ENCODE measurements at places on chromosomes 7 and 10.
A peak's percentile ranks its signal among the peaks of the same experiment; 100 is the strongest.

DNA sequence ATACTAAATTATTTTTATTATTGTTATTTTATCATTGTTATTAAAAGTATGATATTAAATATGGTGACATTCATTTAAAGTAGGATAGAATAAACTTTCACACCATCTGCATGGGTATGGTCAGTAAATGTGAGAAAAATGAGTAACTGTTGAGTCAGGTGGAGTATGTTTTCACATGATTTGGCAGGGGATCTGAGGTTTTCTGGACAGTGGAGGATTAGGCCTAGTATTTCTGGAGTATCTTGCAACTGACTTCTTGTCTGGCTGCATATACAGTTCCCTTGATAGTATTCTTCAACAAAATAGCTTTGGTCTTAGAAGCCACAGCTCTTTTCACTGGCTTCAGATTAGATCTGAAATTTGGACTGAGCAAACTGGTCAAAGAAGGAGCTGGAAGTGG, 54.5 kb downstream of the GBF1 start:
- DNase-seq: no peak

GRCh38 chr10:123139521-123140163, 3.9 kb downstream of the HMX3 start:
- DNase-seq: peak; percentile 83

DNA sequence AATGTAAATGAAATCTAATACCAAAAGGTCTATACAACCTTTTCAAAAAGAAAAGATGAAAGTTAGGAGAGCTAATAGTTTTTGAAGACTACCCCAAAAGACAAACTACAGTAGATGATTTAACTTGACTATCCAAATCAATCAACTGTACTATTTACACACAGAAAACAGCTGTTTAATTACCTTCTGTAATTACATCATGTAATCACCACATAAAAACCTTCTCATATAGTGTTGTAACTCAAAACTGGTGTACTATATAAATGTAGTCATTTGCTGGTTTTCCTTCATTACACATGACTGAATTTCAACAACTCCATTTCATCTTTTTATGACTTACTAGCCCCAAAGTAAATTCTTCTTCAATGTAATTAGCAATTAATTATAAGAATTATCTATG, 4.5 kb downstream of the RTKN2 start:
- DNase-seq: no peak

- DNase-seq: no peak
Observed at GRCh38 chr10:130027716-130028464, 63.8 kb upstream of the EBF3 start.

DNA sequence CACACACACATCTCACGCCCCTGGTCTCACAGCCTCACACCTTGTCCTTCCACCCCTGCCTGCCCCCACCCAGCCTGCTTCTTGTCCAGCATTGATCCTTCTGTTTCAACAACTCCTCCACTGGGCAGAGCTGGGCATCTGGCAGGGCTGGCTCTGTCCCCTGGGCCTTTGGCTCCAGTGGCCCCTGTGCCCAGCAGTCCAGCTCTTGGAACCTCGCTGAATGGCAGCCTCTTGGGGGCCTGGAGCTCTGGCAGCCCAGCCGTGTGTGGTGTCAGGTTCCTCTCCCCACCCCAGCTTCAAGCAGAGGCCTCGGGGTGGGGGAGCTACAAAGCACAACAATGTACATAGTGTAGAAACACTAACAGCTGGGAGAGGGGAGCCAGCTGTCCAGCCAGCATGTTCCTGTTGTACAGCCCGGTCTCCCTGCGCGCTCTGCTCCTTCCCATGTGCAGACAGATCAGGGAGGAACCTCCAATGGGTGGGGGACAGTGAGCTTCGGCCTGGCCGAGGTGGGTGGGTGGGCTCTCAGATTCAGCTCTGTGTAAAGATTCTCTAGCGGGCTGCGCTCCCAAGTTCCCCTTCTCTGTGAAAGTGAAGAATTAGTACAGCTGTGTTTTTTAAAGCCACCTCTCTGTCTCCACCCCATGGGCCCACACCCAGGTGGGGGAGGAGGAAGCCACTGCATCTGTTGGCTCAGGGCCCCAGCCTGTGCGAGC, 19.4 kb downstream of the ZMIZ2 start:
- no peak for DNase-seq

- no peak for DNase-seq
Observed at GRCh38 chr7:3695602-3696001, 394.6 kb downstream of the SDK1 start.

GRCh38 chr7:139852482-139852845, 23.4 kb downstream of the TBXAS1 start:
- DNase-seq: no peak

GRCh38 chr10:103445767-103446567, 6.2 kb downstream of the CALHM2 start:
- DNase-seq: no peak

DNA sequence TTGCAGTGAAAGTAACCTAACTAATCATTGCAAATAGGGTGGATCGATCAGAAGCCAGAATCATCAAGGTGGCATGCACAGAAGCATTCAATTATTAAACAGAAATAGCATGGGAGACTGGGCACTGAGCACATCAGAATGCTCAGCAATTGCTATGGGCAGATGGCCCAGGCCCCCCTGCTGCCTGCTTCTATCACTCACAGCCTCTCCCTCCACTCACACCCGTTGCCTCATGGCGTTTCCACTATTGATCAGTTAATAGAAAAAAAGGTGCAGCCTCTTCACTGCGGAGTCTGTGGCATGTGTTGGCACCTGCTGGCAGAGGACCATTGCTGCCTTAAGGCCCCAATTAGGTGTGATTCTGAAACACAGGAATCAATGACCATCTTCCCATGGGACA, 11.2 kb upstream of the HTR5A start:
- no peak for DNase-seq

DNA sequence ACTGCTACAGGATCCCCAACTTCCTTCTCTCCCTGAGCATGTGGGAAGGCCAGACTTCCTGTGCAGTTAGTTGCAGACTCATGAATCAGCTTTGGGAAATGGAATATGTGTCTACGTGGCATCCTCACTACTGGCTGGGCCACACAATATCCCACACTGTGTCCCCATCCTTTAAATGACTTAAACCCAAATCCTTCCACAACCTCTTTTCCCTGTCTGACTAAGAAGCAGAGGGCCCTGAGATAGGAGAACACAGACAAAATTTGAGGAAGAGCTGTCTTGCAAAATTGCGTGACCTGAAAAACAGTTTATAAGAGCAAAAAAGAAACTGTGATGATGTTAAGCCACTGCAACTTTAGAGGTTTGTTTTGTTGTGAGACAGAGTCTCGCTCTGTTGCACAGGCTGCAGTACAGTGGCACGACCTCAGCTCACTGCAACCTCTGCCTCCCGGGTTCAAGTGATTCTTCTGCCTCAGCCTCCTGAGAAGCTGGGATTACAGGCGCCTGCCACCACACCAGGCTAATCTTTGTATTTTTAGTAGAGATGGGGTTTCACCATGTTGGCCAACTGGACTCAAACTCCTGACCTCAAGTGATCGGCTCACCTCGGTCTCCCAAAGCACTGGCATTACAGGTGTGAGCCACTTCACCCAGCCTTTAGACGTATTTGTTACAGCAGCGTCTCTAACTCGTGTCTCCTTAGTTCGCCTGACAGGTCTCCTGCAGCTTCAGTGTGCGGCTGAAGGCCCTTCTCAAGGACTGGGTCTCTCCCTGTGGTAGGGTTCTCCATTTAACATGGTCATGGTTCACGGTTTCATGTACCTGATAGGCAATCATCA, 46.9 kb upstream of the SFMBT2 start:
- no peak for DNase-seq

DNA sequence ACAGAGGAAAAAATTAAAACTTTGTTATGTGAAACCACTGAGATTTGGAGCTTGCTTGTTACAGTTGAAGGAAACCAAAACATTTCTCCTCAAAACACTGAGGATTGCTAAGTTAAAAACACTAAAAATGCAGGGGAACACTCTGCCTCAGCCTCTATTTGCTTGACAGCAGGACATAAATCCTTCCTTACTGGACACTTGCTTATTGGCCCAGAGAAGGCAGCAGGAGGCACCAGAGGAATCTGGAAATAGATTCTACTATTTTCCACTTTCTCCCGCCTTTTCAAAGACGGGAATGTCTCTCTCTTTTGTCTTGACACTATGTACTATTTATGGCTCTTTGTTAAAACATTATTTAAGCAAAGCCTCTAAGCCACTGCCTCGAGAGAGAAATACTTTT, 67.9 kb downstream of the MTURN start:
- DNase-seq: no peak

DNA sequence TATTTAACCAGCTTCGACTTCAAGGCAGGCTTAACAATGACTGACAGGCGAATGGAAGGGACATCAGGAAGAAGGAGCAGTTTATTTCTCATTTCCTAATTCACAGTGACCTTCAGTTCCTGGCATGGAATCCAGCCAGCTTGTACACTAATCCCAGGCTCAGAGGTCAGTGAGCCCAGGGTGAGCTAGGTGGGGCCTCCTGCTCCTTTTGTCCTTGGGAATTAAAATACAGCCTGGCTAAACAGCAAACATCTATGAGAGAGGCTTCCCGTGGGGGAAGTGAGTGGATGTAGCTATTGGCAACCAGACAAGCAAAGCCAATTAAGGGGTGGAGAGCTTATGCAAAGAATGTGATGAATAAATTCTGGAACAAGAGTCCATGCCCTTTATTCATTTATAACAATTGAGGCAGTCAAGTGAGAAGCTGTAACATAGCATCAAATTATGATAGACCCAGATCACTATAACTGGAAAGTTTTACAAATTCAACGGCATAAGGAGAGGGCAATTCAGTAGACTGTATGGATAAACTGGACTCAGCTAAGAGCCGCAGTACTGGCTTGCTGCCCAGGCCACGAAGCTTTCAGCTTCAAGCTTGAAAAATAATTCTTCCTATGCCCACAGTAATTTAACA, 57.1 kb downstream of the STK17A start:
- DNase-seq: peak; percentile 37

- DNase-seq: no peak
Observed at GRCh38 chr10:6211341-6211670, 8.6 kb downstream of the PFKFB3 start.

DNA sequence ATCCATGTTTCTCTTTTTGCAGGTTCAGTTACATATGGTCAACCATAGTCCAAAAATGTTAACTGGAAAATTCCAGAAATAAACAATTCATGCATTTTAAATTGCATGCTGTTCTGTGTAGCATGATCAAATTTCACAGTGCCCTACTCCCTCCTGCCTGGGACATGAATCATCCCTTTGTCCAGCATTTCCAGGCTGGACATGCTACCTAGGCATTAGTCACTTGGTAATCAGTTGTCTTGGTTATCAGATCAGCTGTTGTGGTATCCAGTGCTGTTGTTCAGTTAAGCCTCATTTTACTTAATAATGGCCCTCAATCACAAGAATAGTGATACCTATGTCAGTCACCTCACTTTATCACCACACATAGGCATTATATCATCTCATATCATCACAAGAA, 7.3 kb upstream of the PNLIP start:
- no peak for DNase-seq

GRCh38 chr10:113099431-113100183, 149.6 kb downstream of the TCF7L2 start:
- DNase-seq: peak; percentile 19

DNA sequence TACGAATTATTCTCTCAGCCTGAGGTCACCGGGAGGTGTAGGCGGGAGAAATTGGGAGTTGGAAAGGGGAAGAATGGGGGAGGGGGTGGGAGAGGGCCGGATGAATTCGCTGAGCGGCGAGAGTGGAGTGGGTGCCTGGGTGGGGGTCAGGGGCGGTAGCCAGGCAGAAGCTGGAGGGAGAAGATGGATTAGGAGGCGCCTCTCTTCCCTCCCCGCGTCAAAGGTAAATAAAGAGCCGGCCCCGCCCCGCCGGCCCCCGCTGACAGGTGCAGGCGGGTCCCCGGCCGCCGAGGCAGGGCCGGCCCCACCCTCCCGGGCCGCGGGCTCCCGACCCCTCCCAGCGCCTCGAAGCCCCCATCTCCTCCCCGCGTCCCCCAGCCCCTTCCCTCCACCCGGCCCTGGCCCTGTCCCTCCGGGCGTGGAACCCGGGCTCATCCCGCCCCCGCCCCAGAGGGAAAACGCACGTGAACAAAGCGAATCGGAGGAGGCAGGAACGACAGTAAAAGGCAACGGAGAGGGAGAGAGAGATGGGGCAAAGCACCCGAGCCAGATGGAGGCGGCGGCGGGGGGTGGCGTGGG, 872 bp downstream of the FAM131B start:
- DNase-seq: no peak

GRCh38 chr7:25553580-25554291, 325.4 kb upstream of the NPVF start:
- no peak for DNase-seq

DNA sequence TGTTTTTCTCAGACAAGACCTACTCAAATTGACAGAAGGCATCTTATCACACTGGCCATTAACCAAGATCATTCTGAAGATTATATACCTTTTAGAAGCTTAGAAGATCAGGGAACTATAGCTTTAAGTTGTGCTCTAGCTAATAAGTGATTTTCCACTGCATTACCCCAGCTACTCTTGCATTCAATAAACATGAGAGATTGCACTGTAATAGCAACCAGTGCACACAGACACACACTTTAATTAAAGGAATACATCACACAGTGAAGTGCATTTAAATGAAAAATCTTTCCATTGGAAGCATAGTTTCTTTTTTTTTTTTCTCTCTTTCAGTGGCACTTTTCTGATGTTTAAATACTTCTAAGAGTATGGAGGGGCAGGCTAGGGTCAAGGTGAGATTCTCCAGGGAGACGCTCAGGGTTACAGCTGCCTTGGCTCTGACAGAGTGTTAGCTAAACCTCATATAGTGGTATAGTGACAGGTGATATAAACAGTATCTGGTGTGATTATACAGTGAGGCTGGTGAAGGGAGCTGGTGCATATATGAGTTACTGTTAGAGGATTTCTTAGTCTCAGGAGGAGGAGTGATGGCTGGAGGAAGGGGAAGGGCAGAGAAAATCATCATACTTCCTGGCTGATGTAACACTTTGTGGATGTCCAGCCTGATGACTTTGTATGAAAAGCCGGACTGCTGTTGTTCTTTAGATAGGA, 369.5 kb downstream of the SORCS3 start:
- no peak for DNase-seq

DNA sequence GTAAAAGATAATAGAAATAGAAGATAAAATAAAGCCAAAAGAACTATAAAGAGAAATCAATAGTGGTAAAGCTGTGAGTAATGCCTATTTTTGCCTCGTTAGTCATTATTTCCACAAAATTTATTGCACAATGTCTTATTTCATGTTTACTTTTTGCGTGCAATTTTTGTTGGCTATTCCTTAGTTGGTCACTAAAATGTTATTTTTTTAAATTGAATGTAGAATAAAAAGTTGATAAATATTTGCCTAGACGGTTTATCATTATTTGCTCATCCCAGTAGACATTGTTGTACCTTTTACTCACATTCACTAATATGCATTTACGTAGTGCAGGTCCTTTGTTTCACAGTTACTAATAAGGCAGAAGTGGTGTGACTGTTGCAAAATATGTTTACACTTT, 227.8 kb upstream of the BMPER start:
- DNase-seq: no peak

DNA sequence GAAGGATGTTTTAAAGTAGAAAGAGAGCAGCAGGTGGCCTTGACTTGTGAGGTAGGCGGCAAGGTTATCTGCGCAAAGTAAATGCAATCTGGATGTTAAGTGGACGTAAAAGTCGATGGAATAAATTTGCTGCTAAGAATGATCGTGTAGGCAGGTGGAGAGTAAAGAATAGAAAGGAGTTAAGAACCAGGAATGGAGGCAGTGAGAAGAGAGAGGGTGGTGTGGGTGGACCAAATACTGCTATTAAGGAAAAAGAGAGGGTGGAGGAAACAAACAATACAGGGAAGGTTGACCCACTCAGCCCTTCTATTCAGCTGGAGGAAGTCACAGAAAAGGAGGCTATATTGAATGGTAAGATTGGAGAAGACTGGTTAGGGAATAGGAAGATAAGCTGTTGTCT, 1.9 kb upstream of the CUL1 start:
- no peak for DNase-seq
